ENCODE measurements at places on chromosomes 16 and 17. TPM values are rescaled to one million over a fixed set of nuclear protein-coding genes. Genes with fewer than 3 reads are reported as not detected.

- no peak for DNase-seq
Measured at GRCh38 chr16:84022644-84023043, 20.0 kb downstream of the SLC38A8 start.

The MARVELD3 gene
- 0.11 TPM for total RNA-seq

The ZNF19 gene
- 2.1 TPM for total RNA-seq

DNA sequence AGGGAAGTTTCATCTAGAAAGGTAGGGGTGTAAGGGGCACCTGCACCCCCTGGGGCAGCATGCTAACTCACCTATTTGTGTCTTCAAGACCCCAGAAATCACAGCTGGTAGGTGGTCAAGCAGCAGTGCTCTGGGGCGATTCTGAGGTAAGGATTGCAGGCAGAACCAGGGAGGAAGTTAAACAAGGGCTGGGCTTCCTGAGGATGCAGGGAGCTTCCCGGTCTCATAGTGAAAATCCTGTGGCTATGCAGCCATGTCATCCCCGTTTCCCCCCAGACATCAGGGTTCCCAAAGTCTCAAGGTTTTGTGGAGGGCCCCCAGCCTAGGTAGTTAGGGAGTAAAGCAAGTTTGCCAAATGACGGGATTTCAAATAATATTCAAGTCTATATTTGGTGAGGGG lies 78.5 kb downstream of the C16orf78 start:
- no peak for DNase-seq

GRCh38 chr17:45313996-45314740 lies 2.7 kb downstream of the MAP3K14 start:
- no peak for DNase-seq

GRCh38 chr16:88348377-88349152 lies 34.2 kb upstream of the ZNF469 start:
- no peak for DNase-seq

- DNase-seq = peak; percentile 47
Measured at GRCh38 chr17:79808763-79809529, 12.1 kb upstream of the CBX8 start.

GRCh38 chr16:87173294-87173893 lies 143.8 kb downstream of the C16orf95 start:
- peak; percentile 52 for DNase-seq

The SLFN12 gene
- 24.3 TPM for total RNA-seq

GRCh38 chr17:74394275-74394950 lies 27.1 kb downstream of the GPR142 start:
- DNase-seq = no peak

DNA sequence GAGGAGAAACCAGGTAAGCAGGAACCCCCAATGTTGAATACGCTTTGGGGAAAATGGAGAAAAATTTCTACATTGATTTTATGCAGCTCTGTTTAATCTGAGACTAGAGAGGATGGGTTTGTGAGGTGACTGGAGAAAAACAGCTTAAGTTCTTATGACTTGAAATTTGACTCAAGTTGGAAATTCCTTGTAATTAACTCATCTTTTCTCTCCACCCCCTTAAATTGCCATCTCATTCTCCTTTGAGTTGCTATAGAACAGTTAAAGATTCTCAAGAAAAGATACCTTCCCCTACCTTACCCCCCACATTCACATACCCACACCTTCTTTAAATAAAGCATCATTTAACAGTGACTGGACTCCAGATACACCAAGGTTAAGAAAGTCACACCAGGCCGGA lies 24.2 kb downstream of the ZNRF1 start:
- DNase-seq = no peak

The COG4 gene
- total RNA-seq = 35.5 TPM

- DNase-seq = peak; percentile 39
Measured at GRCh38 chr16:48054881-48055601, 100.8 kb downstream of the ABCC12 start.

Measured in Daoy (cell line).